SK-N-DZ (cell line): ENCODE measurements at places on chromosomes 7 and 10.

DNA sequence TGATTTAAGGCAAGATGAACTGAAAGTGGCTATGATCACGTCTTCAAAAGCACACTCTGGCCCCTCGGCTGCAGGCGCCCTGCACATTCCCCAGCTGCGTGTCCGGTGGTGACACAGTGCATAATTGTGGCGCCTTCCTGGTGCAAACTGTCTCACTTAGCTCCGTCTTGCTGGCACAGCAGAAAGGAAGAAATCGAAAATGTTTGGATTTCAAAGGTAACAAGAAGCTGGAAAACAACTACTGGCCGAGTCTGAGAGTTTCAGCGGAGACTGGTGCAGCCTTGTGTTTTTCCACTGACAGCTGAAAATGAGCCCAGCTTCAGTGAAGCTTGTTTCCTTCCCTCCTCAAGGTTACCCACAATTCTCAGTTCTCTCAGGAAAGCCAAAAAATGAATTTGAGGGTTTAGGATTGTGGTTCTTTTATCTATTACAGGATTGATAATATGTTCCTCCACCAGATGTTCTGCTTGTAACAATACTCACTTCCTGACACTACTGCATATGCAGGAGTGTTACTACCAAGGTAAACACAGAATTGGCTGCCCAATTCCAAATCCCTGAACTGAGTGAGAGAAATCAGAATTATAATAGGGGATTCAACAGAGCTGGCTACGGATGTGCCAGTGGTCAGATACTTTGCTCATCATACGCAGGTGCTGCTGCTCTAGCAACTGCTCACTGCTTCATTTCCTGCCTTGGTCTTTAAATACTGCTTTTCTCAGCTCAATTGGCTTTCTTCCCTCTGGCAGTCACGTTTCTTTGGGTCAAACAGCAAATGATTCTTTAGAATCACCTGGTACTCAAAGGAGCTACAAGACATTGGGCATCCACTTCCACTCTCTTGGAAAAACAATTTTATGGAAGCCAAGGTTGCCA is 63.7 kb downstream of the TRUB1 start:
- peak; percentile 7 for DNase-seq

DNA sequence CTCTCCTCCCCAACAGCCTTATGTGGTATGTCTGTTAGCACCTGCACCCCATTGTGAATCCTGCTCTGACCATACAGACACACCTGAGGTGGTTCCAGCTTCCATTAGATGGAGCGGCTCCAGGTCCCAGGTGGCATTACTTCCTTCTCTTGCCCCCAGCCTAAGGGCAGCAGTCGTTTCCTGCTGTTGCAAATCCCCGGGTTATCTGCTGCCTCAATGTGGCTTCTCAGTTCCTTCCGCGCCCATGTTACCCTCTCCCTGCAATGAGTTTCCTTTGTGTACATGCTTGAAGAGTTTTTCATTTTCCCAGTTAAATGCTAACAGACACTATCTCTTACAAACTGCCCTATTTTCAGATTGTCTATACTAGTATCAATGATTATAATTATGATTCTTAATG is 62.8 kb upstream of the PRKCQ start:
- no peak for DNase-seq

GRCh38 chr10:46514431-46514861 is 42.0 kb downstream of the GPRIN2 start:
- no peak for DNase-seq

- peak; percentile 43 for DNase-seq
Measured at GRCh38 chr7:37916673-37917660, at the start of gene SFRP4. TSS of gene SFRP4 (minus strand) at chr7:37916817. CDS start at chr7:37916537, 280 bp downstream.

DNA sequence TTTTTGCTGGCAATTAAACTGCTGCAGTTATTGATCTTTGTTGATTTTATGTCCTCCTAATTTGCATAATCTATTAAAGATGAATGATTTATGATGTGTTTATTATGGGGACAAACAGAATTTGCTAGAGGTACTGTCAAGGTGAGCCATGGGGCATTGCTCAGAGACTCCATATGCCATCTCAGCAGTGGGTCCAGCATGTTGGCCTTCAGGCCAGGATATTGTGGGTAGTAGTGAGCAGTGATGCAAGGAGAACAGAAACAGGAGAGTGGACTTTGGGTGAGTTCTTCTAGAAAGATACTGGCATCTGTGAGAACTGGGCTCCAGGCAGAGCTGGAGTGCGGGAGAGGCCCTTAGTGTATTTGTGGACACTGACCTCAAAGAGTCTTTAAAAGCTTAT is 65.9 kb downstream of the PAX2 start:
- no peak for DNase-seq

DNA sequence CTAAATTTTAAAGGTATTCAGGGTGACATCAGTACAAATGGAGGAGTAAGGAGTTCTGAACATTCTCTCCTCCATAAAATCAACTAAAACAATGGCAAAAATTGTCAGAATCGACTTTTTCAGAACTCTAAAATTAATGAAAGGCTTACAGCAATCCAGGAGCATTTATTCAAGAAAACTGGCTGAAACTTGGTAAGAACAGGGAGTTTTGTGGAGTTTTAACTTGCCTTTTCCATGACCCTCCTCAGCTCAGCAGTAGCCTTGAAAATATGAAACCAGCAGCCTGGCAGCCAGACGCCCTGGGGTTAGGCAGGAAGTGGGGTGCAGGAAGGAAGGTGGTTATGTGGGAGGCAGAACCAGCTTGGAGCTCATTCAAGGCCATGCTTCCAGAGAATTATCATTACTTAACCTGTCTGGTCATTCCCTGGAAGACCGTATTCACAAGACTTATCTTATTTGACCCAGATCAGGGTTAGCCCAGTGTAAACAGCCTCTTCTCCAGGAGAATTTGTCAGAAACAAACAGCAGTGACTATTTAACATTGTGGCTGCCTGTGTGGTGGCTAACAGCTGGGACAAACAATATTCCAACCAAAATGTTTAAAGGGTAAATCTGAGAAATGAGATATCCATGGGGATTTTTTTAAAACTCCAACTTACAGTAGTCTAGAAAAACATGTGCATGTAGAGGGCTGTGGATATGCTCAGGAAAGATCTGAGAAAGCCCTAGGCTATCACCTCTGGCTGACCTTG is 75.7 kb upstream of the MACROH2A2 start:
- no peak for DNase-seq

DNA sequence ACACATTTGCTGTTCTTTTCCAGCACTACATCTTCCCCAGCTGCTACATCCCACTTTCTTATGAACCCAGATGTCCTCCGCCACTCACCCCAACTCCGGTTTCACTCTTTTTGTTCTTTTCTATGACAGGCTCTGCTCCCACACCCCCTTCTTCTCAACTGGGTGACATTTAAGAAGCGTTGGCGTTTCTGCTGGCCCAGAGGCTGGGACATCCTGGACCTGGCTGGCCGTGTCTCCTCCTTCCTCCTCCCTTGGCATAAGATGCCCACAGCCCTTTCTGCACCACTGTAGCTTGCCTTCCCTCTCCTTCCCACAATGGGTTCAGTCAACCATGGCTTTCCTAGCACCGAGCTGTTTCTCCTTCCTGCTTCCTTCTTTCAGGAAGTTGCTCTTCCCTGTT is 9.4 kb upstream of the CALML5 start:
- DNase-seq = no peak

DNA sequence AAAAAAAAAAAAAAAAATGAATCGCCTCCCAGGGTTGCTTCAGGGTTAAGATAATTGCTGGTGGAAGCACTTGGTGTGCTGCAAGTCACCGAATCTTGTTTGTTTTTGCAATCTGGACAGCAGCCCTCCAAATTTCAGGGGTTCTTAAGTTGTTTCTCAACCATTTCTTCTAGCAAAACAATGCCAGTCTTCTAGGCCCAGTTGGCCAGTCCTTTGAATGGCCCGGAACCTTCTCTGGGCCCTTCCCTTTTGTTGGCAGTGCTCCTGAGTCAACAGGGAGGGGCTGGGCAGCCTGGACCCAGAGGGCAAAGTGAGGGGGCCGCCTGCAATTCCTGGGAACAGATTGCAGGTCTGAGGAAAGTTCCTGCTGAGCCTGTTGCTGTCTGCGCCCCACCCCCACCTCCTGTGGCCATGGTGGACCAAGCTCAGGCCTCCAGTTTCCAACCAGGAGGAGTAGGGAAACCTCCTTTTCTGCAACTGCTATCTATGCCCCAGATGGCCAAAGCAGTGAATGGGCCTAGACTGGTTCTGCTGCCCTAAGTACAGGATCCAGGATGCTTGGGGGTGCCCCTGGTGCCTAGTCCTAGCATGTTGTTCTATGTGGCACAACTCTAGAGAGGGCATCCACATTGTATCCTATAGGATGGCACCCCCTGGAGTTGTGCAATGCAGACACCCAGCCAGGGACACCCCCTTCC is 31.4 kb upstream of the PDCD4 start:
- DNase-seq = no peak

DNA sequence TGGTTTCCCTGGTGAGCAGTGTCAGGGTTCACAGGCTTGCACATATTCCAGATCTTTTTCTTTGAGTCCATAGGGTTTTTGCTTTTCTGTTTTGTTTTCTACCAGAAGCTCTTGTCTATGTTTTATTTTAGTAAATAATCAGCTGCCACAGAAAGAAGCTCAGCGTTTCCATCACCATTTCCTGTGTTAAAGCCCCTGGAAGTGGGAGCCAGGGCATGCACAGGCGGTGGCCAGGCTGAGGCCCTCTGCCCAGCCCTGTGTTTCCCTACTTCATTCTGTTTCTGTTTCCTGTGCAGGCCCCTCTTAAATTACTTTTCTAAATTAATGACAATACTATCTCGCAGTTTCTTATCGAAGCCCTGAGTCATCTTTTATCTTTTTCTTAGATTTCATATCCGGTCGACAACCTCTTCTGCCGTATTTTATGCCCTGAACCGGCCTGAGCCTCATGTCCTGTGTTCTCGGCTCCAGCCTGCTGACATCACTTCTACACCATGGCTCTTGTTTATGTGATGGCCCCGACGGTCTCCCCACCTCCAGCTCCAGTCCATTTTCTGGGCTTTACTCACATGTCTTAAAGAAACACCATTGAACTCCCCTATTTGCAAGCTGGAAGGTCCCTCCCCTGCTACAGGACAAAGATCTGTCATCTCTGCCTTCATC is 442.2 kb downstream of the TCERG1L start:
- no peak for DNase-seq

GRCh38 chr10:121540732-121541395 is 57.4 kb downstream of the FGFR2 start:
- no peak for DNase-seq

DNA sequence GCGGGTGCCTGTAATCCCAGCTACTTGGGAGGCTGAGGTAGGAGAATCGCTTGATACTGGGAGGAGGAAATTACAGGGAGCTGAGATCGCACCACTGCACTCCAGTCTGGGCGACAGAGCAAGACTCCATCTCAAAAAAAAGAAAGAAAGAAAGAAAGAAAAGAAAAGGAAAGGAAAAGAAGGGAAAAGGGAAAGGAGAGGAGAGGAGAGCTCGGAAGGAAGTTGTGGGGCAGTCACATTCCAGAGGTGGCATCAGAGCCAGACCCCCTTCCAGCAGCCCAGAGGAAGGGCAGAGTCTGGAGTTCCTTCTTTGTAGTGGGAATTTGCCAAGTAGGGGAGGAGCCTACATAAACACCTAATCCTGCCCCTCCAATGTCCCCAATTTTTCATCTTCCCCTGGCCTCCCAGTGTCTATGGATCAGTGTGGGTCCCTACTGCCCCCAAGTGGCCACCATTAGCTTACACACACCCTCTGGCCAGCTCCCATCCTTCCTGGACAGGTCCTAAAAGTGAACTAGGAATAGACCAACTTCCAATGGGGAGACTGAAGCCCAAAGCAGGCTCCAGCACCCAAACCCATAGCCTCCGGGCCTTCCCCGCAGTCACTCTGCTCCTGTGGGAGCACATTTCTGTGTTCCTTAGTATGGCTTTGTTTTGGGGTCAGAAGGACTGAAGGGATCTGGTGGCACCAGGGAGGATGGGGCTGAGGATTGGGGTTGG is 39.6 kb upstream of the HSPB1 start:
- DNase-seq = peak; percentile 72

DNA sequence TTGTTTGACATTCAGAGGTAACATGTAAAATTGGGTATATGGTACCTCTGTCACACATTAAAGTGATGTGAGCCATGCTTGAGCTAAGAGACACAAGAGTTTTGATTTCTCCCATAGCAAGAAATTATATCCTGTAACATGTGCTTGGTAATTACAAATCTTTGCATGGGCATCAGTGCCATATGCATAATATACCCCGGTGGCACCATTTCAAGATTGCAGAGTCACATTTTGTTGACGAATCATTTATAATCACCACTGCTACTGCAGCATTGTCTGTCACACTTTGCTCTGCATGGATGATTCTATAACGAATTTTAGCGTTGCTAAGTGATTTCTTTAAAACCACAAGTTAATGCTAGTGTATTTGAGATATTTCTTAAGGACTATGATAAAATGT is 443.7 kb upstream of the LRRN3 start:
- DNase-seq = no peak

GRCh38 chr10:33412653-33413361 is 78.3 kb upstream of the NRP1 start:
- no peak for DNase-seq

DNA sequence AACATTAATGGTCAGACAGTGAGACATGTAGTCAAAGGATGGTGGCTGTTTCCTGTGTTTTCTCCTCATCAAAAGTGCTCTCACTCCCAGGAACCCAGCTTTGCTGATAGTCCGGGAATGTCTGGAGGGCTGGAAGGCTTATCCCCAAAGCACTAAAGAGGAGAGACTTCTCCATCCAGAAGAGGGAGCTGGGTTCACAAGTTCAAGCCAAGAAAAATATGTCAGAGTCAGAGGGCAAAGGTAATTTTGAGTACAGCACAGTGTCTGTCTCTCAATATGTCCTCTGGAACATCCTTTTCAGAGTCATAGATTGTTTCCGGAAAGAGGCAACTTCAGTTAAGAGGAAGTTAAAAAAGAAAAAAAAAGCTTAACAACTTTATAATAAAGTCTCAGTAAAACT is 281.5 kb upstream of the PHYHIPL start:
- no peak for DNase-seq

DNA sequence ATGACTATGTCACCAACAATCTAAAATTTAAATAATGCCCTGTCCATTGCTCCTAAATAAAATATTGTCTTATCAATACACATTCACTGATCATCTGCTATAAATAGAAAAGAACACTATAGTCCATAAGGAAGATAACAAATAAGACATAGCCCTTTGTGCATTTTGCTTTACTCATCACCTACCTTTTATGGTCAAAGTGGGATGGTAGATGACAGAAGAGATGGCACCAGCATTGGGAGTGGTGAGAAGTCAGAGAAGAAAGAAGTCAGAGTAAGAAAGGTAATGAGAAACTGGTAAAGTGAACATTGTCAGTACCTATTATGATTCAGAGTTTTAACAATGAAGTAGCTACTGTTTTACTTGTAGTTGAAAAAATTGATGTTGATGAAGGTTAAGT is 31.1 kb downstream of the SEMA3E start:
- DNase-seq = no peak
